ENCODE measurements at places on chromosomes 6 and 20.

DNA sequence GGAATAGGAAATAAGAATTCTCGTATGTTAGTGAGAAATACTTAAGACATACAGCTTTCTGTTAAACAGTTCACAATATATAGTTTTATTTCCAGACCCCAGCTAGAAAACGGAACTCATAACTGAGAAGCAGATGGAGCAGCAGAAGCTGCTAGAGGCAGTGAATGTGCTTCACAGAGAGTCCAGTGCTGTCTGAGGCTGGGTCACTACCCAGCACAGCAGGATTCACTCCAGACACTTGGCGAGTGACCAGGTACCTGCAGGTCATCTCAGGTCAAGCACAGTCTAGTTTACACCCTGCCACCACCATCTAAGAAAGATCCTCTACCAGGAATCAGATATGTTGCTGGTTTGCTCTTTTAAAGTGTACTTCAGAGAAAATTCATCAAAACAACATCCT lies 243.1 kb upstream of the RAB32 start:
- no peak for DNase-seq

- no peak for DNase-seq
Measured at GRCh38 chr6:54431466-54431865, 123.2 kb downstream of the TINAG start.

GRCh38 chr20:49906101-49906604 lies 9.2 kb downstream of the SPATA2 start:
- DNase-seq = no peak

GRCh38 chr20:48706710-48707365 lies 121.0 kb downstream of the PREX1 start:
- no peak for DNase-seq

DNA sequence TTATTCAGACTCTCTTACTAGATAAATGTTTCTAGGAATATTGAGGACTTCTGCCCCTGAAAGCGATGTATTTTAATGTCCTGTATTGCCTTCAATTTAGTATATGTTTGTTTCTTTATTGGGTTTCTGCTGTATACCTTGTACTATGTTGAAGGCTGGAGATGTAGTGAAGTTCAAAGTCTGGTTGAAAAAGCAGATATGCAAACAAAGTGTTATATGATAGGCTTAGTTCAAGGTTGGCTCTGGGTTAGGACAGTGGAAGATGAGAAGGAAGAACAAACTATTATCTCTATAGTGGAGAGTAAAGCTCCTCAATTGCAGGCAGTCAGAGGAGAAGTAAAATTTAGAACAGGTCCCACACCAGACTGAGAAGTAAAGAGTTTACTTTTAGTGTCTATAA lies 36.3 kb upstream of the ADGRG6 start:
- DNase-seq = no peak

- DNase-seq = no peak
Measured at GRCh38 chr6:84093441-84094435, 60.2 kb downstream of the MRAP2 start.

- no peak for DNase-seq
Measured at GRCh38 chr6:140345935-140346334, 971.5 kb upstream of the CITED2 start.

DNA sequence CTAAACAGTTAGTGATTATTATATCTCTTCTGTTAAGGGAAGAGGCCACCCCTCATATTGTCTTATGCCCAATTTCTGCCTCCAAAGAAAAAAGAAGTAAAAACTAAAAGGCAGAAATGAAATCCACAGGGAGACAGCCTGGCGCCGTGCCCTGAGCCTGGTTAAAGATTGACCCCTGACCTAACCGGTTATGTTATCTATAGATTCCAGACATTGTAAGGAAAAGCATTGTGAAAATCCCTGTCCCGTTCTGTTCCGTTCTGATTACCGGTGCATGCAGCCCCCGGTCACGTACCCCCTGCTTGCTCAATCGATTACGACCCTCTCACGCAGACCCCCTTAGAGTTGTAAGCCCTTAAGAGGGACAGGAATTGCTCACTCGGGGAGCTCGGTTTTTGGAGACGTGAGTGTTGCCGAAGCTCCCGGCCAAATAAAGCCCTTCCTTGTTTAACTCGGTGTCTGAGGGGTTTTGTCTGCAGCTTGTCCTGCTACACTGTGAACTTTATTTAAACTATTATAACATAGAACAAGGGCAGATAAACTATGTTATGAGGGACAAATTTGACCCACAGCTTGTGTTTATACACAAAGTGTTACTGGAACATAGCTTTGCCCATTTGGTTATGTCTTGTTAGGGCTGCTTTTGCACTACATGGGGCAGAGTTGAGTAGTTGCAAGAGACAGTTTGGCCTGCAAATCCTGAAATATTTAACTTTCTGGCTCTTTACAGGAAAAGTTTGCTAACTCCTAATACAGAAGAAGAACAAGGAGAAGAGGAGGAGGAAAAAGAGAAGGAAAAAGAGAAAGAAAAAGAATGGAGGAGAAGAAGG lies 49.6 kb downstream of the CD24 start:
- DNase-seq = no peak

DNA sequence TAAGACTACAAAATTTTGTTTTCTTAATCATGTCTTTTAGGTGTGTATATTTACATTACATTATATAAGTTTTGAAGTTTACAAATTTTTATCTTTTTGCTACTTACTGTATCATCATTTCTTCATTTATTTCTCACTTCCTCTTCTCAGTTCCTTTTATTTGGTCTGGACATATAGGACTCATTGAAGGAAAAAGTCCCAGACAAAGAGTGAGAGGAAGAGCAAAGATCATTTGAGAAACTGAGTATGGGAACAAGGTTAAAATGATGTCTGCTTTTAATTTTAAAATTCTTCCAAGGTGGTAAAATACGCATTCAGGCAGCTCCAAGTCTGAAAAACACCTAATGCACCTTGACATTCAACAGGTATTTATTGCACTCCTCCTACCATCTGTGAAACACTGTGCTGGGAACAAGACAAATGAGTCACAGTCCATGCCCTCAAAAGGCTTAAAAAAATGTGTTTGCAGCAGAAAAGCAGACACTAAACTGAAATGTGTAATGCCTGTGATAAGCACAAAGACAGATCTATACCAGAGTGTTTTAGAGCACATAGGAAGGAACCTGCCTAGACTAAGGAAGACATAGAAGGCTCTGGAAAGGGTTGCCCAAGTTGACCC lies 63.2 kb downstream of the PKIB start:
- DNase-seq = no peak

DNA sequence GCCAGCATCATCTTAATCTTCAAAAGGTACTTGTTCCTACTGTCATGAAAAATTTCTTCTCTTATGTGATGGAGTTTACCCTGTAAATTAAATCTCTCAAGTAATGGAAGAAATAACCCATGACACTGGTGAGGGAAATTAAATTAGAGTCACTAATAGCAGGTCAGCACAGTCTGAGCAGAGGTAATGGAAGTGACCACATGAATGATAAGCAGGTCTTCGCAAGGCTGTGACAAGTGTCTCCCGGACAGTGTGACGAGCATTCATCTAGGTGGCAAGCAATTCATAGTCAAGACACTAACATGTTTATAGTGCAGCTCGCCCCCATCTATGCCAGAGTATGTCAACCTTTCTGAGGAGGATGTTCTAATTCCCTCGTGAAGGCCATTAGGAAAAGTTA lies 249.2 kb downstream of the FRK start:
- no peak for DNase-seq

DNA sequence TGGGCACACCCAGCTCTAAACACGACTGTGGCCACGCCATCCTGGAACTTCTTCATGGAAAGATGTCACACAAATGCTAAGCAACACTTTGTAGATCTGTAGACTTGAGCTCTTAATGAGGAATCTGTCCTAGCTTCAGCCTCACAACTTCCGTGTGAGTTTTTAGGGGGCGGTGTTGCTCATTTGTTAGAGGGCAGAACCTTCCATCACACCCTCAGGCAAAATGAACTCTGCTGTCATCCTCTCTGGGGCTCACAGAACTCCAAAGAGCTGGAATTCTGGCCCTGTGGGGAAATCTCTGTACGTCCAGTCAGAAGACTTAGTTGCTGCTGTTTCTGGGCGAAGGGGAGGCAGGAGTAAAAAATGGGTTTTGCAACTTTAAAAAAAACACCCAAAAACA lies 49.8 kb downstream of the NRN1 start:
- DNase-seq = no peak

DNA sequence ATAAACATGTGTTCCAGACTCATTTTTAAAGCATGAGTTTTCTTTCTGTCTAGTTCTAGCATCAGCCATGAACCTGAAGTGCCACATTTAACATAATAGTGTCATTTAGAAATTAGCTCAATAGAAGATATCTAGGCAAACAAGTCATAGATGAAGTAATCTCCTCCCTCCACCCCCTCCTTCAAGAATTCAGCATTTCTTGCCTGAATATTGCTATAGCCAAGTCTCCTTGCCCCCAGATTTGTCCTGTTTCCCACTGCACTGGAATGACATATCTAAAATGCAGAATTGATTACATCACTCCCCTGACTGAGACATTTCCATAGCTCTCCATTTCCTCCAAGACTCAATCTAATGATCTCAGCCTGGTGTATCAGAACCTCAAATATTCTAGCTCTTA lies 134.9 kb upstream of the BACH2 start:
- no peak for DNase-seq

DNA sequence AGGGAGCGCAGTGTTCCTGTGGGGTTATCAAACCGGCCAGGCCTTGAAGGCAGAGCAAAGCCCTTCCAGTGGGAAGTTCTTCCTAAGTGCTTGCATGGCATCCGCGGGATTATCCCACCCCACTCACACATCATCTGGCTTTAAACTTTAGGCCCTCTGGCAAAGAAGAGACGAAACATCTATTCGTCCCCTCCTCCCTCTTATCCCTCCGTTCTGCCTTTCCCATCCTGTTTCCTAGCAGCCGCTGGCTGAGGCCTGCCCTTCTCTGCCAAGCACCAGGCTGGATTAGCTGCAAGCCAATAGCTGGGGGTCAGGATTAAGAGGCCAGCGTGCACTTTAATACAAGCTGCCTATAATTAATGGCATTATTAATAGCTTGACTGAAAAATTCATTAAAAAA lies 621.0 kb downstream of the PKHD1 start:
- DNase-seq = no peak

- DNase-seq = no peak
Measured at GRCh38 chr6:134199848-134200606, 117.9 kb downstream of the SGK1 start.

GRCh38 chr6:63425493-63425892 lies 105.7 kb upstream of the LGSN start:
- no peak for DNase-seq

- DNase-seq = no peak
Measured at GRCh38 chr6:20692023-20692422, 157.8 kb downstream of the CDKAL1 start.

GRCh38 chr6:107679457-107679856 lies 144.7 kb downstream of the SCML4 start:
- DNase-seq = no peak

GRCh38 chr6:43923376-43924221 lies 153.6 kb downstream of the VEGFA start:
- DNase-seq = no peak

DNA sequence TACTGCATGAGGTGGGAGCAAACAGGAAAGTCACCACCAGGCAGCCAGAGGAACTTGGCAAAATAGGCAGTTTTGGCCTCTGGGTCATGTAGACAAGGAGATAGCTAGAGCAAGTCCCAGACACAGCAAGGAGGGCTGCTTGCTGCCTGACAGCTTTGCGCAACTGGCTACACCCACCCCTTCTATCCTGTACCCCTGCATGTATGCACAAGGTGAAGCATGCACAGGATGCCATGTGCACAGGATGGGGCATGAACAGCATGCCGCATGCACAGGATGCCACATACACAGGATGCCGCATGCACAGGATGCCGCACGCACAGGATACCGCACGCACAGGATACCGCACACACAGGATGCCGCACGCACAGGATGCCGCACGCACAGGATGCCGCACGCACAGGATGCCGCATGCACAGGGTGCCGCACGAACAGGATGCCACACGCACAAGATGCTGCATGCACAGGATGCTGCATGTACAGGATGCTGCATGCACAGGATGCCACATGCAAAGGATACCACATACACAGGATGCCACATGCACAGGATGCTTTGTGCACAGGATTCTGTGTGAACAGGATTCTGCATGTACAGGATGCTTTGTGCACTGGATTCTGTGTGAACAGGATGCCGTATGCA lies 104.9 kb upstream of the IYD start:
- no peak for DNase-seq

DNA sequence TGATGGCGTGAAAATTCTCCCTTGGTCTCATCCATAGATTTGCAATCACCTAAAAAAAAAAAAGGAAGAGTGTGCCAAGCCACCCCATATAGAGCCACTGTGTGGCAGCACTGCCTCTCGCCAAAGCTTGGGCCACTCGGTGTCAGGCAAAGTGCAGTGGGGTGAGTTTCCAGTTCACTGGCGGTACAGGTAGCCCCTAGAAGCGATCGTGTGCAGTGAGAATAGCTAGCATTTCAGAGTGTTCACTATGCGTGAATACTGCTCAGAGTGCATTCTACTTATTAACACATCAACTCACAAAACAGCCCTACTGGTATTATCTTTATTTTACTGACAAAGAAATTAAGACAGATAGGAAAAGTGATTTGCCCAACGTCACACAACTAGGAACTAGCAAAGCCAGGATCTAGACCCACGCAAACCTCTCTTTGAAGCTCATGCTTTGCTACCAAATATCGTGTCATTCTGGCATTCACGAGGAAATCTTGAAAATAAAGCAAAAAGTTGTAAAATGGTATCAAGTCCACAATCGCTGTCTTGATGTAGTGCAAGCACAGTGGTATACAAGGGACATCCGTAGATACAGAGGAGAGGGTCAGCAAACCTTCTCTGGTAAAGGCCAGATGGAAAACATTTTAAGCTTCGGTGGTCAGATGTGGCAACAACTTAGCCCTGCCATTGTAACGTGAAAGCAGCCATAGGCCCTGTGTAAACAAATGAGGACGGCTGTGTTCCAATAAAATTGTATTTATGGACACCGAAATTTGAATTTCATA lies 10.4 kb upstream of the GCNT2 start:
- no peak for DNase-seq

- DNase-seq = no peak
Measured at GRCh38 chr20:35598899-35599775, 16.5 kb upstream of the SPAG4 start.

DNA sequence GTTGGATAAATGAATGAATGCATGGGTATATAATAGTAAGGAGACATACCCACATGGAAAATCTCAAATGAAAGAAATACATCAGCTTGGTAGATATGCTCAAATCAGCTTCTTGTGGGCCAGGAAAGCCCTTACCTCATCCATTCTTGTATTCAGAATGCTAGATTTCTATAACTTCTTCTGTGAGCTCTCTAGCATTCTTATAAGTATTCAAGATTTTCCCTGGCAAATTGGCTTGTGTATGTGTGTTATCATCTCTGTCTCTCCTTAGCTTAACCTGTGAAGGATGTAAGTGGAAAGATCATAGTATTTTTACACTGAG lies 100.8 kb downstream of the OR2B2 start:
- DNase-seq = no peak

- DNase-seq = no peak
Measured at GRCh38 chr6:69866351-69866769, at the start of gene COL19A1. Gene COL19A1, plus strand, starts transcription at chr6:69866556. Its CDS starts 13,012 bp downstream, at chr6:69879568.

DNA sequence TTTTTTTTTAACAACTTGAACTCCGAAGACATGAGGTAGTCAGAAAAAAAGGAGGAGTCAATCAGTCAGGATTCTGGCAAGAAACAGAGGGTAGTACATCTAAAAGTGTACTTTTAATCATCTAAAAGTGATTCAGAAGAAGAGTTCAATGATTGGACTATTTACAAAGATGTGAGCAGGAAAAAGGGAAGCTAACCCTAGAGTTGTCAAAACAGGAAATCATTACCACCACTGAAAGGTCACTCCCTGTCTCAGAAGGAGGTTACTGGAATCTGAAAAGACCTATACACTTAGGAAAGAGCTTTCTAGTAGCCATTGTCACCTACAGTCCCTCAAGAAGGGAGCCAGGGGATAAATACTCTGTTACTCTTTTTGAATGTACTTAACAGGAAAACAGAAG lies 16.7 kb upstream of the LMBRD1 start:
- DNase-seq = no peak
